C1 segment of cervical spinal cord (tissue), 14 donors: ENCODE measurements at places on chromosomes 6 and 20.

DNA sequence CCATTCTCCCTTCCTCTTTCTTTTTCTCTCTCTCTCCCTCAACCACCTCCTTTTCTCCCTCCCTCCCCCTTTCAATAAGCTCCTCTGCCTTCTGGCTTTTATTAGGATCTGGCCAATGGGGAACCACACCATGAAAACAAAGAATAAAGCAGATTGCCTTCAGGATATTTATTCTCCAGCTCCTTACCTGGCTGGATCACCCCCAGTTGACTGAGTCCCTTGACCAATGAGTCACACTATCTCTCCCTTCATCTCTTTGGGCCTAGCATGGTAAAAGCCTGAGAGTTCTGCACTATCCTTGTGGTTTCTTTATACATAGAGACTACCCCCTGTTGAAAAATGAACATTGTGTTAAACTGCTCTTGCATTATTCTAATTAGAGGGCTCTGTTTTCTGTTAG, 476.8 kb downstream of the EPHA7 start:
- DNase-seq: no peak

DNA sequence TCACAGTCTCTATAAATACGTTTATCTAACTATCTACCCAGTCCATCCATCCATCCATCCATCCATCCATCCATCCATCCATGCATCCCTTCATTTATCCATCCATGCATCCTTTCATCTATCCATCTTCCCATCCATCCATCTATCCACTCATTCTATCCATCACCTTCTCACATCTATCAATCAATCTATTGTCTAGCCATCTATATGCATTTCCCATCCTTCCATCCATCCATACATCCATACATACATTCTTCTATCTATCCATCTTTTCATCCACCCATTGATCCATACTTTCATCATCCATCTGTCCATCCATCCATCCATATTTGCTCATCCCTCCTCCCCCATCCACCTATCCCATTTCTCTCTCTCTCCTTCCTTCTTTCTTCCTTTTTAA, 51.6 kb upstream of the CTNNBL1 start:
- DNase-seq: no peak

GRCh38 chr20:57658833-57659516, 38.7 kb upstream of the ZBP1 start:
- DNase-seq: no peak

- DNase-seq: peak; percentile 61
Observed at GRCh38 chr20:57092112-57092899, 174.1 kb downstream of the BMP7 start.

- DNase-seq: no peak
Observed at GRCh38 chr6:30664994-30665767, 7.6 kb downstream of the DHX16 start.

DNA sequence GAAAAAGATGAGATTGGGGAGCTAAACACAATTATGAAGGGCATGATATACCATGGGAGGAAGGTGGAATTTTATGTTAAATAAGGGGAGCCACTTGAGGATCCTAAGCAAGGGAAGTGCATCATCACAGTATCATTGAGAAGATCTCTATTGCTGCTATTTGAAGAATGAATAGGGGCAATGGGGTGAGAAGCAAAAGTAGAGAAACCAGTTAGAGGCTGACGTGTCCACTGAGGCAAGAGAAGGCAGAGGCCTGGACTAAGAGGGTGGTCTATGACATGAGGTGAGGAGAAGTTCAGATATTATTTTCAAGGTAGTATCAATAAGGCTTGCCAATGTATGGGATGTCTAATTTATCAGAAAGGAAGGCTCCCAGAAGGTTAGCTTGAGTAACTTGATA, 111.6 kb downstream of the TENT5A start:
- no peak for DNase-seq

DNA sequence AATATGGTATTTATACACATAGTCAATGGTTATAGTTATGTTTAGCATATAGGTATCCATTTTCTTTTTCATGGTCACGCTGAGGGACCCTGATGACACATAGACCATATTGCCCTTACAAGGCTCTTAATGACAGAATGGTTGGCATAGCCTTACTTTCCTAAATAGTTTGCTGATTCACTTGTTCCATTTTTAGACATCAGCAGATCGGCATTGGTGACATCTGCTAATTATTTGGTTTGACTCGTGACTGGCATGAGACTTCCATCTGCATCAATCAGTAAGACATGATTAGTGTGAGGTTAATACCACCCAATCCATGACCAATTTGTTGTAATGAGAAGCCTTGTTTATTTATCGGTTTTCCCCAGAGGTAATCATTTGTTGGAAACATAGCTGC, 309.7 kb downstream of the ALDH8A1 start:
- DNase-seq: no peak

GRCh38 chr6:3565291-3565690, 108.4 kb upstream of the SLC22A23 start:
- no peak for DNase-seq

DNA sequence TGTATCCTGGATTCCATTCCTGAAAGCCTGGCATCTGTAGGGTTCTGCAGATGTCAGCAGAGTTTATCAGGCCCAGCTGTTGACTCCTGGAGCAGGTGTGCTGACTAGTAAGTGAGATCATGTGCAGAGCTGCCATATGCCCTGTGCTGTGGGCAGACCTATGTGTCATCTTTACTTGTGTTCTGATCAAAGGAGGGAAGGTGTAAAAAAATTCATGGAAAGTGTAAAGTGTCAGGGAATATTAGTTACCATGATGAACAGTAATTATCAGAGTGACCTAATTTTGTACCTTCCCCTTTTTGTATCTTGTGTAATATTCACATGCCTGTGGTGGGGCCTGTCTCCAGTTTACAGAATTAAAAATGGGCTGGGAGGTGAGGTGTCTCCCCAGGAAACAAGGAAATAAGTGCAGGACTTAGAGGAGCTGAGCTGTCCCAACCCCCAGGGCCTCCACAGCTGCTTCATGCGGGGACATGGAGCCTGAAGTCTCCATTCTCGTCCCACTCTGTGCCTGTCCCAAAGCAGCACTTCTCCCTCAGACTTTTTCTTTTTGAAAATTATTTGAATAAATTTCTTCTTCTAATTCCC, 148.2 kb upstream of the GGTLC1 start:
- no peak for DNase-seq

DNA sequence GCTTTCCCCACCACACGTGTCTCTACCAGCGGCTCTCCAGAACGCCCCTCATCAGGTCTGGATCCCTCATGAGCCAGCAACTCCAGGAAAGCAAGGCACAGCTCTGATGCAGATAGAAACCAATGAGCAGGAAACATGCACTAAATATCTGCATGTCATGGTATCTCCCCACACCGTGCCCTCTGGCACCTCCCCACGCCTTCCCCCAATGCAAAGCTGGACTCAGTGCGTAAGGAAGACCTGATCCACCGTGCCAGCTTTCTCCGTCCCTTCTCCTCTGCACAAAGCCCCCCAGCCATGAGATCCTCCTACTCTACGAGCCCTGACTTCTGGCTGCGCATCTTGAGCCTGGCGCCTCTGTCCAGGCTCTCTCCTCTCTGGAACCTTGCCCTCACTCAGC, 9.4 kb downstream of the PDE10A start:
- DNase-seq: no peak

- no peak for DNase-seq
Observed at GRCh38 chr20:61726979-61727378, 338.7 kb downstream of the TAF4 start.

- DNase-seq: no peak
Observed at GRCh38 chr6:33840048-33840926, 36.5 kb upstream of the MLN start.

DNA sequence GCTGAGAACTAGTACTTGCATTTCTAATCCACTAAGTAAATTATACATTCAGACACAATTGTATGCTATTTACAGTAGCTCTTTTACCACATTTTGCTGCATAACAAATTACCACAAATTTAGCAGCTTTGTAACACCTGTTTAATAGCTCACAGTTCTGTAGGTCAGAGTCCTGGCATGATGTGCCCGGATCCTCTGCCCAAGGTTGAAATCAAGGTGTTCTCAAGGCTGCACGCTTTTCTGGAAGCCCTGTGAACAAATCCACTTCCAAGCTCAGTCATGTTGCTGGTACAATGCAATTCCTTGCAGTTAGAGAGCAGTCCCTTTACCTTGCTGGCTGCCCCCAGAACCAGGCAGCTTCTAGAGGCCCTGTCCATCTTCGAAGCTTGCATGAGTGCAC, 716.0 kb downstream of the HACE1 start:
- DNase-seq: no peak

DNA sequence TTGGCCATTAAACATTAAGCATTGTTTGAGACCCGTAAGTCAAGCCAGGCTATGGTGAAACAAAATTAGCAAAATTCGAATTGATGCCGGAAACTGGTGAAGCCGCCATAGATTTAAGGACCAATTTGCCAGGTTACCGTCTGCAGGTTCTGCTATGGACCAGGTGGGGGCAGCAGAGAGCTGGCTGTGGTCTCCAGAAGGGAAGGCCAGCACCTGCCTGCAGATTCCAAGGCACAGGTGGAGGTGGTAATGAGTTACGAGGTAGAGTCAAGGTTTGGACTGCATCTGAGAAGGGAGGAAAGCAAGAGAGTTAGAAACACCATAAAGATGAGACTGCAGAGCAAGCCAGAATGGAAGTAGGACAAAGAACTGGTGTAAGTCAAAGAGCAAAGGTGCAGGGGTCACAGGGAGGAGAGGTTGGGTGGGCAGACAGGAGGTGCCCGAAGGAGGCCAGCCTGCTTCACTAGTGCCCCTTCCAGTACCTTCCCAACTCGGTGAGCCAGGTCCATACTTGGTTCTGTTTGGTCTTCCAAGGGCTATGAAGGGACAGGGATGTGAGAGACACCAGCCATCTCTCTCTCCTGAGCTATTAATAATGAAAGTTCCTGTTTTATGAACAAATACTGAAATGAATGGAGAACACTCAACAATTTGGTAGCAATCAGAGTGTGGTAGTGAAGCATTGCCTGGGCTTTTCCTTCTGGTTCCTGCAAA, 131.6 kb upstream of the ESR1 start:
- DNase-seq: no peak

DNA sequence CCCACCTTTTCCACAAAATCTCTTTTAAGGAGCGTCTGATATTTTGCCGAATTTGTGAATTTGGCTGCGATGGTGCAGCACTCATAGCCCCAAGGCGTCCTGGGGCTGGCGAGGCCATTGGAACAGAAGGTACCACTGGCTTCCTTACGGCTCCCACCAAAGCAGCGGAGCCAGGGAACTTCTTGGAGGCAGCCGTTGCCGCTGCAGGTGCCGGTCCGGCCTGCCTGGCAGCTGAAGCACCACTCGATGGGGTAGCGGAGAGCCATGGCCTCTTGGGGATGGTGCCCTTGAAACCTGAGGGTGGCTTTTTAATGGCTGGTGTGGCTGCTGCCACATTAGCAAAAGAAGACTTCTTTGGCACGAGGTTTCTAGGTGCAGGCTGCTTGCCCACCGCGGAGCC, 29.8 kb downstream of the DIDO1 start:
- no peak for DNase-seq

DNA sequence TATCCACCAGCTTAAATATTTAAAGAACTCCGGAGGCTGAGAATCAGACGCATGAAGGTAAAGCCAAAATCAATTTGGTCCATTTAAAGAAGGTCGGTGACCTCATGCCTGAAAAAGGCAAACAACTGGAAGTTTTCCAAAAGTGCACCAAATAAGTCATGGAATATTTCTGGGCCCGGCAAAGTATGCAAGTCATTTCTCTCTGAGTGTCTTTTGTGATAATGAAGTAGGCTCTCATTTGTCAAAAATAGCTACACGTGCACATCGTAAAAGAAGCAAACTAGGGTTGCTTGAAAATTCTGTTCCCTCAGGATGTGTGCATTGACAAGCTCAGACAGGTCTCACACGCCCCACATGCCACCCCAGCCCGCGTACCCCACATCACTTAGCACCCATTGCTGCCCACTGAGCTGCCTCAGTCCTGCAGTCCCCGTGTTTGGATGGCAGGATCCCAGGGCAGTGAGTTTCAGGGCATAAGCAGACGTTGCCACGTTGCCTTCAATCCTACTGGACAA, 20.5 kb upstream of the PYGB start:
- DNase-seq: no peak

GRCh38 chr20:61806314-61806713, 259.4 kb downstream of the TAF4 start:
- DNase-seq: no peak

DNA sequence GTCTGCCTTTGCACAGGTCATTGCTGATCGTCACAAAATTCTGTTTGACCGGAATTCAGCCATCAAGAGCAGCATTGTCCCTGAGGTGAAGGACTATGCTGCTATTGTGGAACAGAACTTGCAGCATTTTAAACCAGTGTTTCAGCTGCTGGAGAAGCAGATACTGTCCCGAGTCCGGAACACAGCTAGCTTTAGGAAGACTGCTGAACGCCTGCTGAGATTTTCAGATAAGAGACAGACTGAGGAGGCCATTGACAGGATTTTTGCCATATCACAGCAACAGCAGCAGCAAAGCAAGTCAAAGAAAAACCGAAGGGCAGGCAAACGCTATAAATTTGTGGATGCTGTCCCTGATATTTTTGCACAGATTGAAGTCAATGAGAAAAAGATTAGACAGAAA, 24.6 kb upstream of the CALHM6 start:
- no peak for DNase-seq

DNA sequence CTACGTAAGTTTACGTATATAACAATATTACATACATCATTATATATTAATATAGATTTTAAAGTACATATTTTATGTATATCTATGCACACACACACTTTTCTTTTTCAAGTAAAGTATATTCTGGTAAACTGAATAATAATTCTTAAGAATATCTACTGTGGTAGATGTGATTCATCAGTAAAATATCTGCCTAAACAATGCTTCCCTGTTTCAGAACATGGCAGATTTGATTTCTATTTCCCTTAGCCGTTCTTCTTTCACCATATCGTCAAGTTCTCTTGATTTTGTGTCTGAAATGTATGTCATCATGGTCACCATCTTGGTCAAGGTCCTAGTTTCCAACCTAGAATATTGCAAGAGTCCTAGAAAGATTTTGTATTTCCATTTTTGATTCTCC, 195.6 kb downstream of the HDGFL1 start:
- DNase-seq: no peak

GRCh38 chr6:11714116-11714797, 64.3 kb downstream of the ADTRP start:
- DNase-seq: no peak

DNA sequence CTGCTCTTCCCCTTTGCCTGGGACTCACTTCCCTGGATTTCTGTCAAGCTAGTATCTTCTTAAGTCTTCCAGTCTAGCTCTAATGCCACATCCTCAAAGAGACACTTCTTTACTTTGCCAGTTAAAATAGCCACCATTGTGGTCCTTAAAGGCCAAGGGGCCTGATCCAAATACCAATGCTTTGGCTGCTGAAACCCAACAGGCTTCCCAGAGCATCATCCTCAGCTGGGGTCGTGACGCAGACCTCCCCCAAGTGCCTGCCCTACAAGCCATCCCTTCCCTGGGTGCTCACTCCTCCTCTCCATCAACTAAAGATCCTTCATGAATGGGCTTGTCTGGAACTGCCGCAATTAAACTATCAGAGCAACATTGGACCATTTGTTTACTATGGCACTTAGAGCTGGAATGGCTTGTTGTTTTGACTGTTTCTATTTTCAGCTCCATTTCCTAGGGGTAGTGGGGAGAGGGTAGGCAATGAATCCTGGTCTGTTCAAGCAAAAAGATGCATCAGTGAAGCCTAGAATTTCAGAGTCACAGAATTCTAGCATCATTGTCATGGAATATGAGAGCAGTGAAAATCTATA, 79.6 kb upstream of the SIRPA start:
- DNase-seq: no peak

GRCh38 chr20:44618318-44618731, 33.2 kb downstream of the ADA start:
- DNase-seq: no peak
